CD4-positive, alpha-beta T cell treated with Interleukin-17A for 4 hours (primary cell): ENCODE measurements at places on chromosomes 6 and 20.
A peak's percentile ranks its signal among the peaks of the same experiment; 100 is the strongest.

GRCh38 chr20:40109136-40109535 lies 579.9 kb downstream of the MAFB start:
- DNase-seq: no peak

GRCh38 chr6:34897130-34897529 lies 8.1 kb downstream of the ANKS1A start:
- DNase-seq: no peak

DNA sequence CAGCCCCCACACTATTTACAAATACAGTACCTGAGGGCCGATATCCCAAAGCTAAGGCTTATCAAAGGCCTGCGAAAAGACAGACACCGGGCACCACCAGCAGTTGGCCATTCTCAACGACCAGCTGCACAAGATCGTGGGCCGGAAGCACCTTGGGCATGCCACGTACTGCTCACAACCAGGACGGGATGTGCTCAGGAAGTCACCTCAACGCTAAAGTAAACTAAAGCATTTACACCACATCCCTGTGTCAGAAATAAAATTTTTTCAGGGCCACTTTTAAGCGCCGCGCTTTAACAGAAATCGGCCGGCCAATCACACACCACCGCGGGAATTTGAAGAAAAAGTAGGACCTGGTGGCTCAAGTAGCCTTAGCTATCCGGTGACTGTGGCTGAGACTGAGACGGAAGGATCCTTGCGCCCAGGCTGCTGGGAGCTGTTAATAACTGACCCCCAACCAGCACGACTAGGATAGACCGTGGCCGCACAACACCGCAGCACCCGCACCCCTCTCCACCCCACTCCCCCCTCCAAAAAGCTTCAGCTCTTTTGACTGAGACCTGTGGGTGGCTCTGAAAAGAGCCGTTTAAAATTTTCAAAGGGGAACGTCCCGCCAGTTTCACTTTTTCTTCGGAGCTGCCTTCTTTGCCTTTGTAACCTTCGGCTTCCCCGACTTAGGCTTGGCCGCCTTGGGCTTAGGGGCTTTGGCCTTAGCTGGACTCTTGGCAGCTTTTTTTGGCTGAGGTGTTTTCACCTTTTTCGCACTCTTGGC lies 131.2 kb upstream of the BTN3A2 start:
- DNase-seq: peak; percentile 75

- DNase-seq: no peak
These were observed 22.3 kb downstream of the LINC00237 start for GRCh38 chr20:21083825-21084325.

- DNase-seq: no peak
These were observed 631.1 kb downstream of the COL12A1 start for GRCh38 chr6:74574794-74575193.

DNA sequence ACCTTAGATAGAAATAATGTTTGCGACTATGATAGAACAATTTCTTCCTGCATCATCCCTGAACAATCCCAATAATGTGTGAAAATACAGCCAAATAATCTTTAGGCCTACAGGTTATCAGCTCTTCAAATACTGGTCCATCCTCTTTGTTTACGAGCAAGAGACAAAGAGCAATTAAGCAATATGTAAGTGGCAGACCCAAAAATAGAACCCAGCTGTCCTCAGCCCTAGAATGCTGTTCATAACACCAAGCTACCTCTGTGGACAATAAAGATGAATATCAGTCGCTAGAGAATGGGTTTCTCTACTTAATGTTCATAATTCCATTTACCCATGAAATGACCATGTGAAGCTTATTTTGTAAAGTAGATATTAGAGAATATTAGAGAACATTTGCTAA lies 28.4 kb upstream of the OSTM1 start:
- DNase-seq: no peak

DNA sequence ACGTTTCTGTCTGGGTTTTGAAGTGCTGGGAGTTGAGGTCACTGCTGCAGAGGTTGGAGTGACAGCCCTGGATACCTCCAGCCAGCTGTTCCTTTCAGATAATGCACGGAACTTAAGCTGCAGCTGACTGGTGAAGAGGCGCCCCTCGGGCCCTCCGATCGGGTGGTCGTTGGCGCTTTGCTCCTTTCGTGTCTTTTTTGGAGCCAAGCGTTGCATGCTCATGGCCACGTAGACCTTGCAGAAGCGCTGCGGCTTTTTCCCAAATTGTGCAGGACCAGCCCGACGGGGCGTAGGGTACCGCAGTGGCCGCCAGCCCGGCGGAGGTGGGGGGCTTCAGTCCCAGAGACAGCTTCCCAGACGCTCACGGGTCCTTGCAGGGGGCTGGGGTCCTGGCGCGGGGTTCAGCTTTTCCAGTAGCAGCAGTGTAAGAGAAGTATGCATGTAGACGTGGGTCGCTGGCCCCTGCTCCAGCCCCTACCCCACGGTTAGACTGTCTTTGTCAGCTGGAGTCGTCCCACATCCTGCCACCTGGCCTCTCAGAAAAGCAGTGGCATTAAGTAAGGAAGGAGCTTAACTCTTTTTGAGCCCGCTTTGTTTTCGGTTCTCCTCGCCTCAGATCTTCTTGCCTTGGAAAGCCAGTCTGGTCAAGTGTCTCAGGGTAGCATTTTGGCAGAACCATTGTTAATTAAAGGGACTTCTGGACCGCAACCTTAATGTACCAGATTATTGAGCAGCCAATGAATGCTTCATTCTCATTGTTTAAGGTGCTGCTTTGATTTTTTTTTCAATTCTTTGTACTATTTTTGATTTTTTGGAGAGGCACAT lies 838 bp downstream of the TNFAIP3 start:
- peak; percentile 71 for DNase-seq

- no peak for DNase-seq
These were observed 46.3 kb upstream of the NCOA3 start for GRCh38 chr20:47455133-47456040.

- DNase-seq: no peak
These were observed 169.1 kb upstream of the PMEPA1 start for GRCh38 chr20:57878786-57879424.

- DNase-seq: peak; percentile 27
These were observed 2.6 kb downstream of the FASTKD5 start for GRCh38 chr20:3156811-3157619.

DNA sequence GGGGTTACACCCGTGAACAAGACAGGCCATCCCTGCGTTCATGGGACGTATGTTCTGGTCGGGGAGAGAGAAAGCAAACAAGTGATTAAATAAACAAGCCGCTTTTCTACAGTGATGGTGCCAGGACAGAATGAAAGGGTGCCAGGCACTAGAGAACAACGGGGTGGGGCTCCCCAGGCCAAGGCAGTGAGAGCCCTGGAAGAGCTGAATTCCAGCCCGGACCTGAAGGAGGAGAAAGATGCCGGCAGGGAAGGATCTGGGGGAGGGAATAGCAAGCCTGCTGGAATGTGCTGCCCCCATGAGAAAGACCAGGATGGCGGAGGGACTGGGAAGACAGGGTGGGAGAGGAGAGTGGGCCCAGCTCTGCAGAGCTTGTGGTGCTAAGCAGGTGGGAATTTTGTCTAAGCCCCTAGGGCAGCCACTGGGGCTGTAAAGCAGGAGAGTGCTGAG lies 7.5 kb downstream of the SNAI1 start:
- no peak for DNase-seq

DNA sequence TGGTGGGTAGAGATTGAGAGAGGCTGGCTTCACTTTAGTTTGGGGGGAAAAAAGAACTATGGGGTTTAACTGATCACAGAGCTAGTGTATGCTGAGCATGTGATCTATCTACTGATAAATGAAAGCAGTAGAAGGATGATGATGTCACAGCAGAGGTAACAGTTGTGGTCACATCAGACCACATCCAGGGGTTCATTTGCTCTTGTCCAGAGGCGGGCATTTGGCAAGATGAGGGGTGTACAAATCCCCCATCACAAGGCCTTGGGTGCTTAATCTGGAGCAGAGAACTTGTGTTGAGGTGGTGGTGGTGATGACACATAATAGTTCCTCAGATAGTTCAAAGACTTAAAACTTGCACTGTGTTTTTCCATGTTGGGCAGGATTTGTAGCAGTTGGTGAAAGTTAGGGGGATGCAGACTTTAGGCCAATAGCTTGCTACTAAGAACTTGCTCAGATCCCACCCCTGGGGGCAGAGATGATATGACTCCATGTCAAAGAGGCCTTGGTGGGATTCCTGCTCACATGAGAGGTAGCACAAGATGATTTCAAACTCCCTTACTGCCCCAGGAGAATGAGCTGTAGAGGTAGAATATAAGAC lies 63.4 kb downstream of the PRDM1 start:
- no peak for DNase-seq

DNA sequence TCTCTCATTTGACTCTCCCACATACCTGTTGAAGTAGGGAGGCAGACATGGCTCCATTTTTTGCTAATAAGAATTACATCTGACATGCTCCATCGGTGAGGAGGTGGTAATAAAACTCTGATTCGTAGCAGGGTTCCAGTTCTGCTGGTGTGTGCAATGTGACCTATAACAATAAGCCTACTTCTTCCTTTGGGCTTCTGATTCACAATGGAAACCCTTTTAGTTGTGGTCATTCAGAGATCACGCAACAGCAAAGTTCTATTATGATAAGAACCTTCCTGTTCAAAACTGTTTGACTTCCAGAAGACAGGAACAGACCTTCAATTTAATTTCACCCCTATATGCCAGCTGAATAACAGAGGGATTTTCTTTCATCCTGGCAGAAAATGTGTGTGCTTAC lies 31.4 kb upstream of the GSTA4 start:
- DNase-seq: no peak

DNA sequence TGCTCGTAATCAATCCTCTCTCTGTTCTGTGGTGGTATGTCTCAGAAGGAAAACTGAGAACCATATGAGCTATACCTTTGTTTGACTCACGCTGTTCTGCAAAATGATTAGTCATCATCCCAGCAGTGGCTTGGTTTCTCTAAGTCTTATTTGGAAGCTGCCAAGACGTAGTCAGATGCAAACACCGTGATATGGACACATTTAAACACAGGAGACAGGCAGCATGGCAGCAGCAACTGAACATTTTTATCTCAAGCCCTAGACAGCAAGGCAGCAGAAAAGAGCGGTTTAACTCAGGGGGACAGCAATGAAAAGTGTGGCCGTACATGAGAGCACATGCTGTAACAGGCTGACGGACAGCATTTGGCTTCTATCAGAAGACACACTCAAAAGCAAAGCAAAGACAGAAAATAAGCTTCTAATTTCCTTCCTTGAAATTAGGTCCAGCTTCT lies 1295.1 kb downstream of the EPHA7 start:
- no peak for DNase-seq

GRCh38 chr20:47438464-47439381 lies 63.0 kb upstream of the NCOA3 start:
- no peak for DNase-seq

DNA sequence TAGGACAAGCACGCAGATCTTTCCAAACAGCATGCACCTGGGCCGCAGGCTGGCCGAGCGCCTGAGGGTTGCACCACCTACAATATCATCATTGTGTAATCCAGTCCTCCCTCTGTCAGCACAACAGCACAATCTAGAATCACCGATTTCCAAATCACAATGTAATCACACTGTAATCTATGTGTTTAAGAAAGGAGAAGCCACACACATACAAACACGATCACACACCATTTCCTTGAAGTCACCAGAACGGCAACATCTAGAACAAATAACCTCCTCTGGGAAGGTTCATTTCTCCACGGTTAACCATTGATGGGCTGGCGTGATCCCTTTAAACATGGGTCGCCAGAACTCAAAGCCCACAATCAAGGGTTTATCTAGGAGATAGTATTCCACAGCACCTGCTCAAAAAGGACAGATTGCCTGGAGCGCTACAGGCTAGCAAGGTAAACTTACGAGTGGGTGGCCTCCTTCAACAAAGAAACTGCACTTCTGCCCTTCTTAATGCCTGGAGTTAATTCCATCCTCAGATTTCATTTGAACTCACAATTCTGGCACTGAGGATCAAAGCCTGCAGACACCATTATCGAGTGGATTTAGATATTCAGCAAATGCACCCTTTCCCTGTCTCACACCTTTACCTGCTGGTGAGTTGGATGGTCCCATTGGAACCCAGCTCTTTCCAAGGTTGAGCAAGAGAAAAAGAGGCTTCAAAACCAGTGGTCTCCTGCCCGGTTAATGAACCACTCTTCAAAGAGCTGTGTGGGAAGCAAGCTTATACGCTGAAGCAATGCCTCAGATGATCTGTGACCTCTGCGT lies 83.8 kb upstream of the FOXQ1 start:
- DNase-seq: no peak

- DNase-seq: no peak
These were observed 25.6 kb downstream of the SNX9 start for GRCh38 chr6:157848693-157849092.

- no peak for DNase-seq
These were observed 222.4 kb upstream of the JARID2 start for GRCh38 chr6:15023448-15023847.

DNA sequence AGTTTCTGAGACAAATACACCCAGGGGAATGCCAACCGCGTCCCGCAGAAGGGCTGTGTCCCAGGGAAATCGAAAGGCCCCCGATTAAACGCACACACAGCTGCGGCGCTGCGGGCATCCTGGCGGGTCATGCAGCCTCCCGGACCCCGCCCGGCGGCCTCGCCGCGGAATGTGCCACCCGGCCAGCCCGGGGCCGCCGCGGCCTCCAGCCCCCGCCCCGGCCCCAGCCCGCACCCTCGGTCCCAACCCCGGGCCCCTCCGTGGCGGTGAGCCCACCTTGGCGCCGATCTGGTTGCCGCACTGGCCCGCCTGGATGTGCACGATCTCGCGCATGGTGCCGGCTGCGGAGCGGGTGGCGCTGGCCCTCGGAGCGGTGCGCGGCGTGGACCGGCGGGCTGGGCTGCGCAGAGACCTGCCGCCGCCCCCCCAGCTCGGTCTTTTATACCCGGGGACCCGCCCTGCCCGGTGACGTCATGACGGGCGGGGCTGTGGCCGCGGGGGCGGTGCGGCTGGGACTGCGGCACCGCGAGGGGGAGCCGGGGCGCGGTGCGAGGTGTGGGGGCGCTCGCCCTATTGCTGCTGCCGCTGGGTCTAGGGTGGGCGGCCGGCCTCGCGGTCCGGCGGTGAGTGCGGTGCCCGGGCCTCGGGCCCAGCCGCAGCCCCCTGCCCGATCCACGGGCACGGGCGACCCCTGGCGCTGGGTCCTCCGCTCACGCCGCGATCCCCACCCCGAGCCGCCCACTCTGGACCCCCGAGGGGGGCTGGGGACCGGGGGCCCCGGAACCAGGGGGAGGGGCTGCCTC lies at the start of gene TUBB2A:
TSS of gene TUBB2A (minus strand) at position 414 of the 803 bp plus-strand sequence. CDS start at position 333, 81 bp downstream.
- DNase-seq: peak; percentile 91

GRCh38 chr20:22824077-22824476 lies 211.0 kb upstream of the SSTR4 start:
- no peak for DNase-seq
